Stomach (tissue), 19 donors: ENCODE measurements at places on chromosomes 16 and 17. TPM values are rescaled to one million over a fixed set of nuclear protein-coding genes. Genes with fewer than 3 reads are reported as not detected.

Gene PARD6A
- total RNA-seq = 18.8 TPM

Gene PLEKHG4
- total RNA-seq = 2.3 TPM

Gene RNU2-1
- total RNA-seq = not detected

Gene MPP2
- total RNA-seq = 0.43 TPM

Gene SEPTIN1
- total RNA-seq = 5.3 TPM

Gene ADORA2B
- total RNA-seq = 3.5 TPM

Gene SOX15
- 1.7 TPM for total RNA-seq

Gene TBC1D3B
- total RNA-seq = not detected

- no peak for DNase-seq
Observed at GRCh38 chr17:19426631-19427030, 15.6 kb downstream of the RNF112 start.

- peak; percentile 70 for DNase-seq
Observed at GRCh38 chr17:45640141-45640850, 143.8 kb upstream of the CRHR1 start.

GRCh38 chr17:39563476-39563875 lies 44.2 kb downstream of the NEUROD2 start:
- no peak for DNase-seq

DNA sequence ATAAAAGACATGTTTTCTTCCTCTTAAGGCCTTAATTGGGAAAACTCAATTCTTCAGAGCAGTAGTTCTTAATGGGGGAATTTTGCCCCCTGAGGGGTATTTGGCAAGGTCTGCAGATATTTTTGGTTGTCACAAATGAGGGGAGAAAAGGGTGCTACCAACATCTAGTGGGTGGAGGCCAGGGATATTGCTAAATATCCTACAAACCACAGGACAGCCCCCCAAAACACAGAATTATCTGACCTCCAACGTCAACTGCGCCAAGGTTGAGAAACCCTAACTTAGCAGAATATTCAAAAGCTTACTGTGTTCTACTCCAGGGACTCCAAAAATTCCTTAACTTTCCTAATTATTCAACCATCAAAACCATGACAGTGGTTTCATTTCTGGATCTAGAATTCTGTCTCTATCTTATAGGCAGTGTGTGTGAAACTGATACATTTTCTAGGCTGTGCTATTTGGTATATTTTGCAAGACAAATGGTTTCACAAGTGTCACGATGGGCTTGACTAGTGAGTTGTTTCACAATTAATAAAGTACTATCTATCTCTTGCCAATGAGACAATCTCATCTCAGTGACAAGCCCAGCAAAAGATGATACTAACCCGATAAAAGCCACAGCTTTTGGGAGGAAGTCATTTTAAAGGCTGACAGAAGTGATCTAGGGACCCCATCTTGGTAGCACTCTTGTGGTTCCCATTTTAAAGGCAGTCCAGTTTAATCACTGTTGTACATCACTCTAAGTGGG lies 14.7 kb downstream of the TXNDC11 start:
- DNase-seq = no peak

- no peak for DNase-seq
Observed at GRCh38 chr16:24909856-24910255, 64.1 kb downstream of the SLC5A11 start.

DNA sequence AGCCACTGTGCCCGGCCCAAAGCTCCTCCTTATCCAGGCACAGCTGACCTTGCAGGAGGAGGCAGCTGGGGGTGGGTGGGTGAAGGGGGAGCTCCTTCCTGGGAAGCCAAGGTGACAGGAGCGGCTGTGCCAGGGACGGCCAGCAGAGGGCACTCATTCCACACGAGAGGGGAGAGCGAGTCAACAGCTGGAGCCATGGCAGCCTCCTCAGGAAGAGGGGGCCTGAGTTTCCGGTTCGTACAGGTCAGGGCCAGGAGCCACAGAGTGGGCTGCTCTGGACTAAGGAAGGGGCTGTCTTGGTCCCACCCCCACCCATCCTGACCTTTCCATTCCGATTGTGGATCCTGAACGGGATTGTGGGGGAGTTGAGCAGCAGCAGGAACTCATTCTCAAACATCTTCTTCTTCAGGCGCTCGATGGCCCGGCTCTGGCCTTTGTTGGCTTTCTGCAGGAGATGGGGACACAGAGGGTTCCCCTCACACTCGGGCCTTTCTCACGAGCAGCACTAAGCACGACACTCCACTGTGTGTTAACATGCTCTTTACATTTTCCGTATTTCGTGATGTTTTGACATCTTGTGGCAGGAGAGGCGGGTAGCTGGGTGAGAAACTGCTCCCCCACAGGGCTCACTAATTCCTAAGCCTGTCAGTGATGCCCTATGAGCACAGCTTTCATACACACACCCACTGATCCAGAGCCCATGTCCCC lies 61.6 kb downstream of the TIMM22 start:
- peak; percentile 71 for DNase-seq

- no peak for DNase-seq
Observed at GRCh38 chr17:39714234-39714633, 14.4 kb downstream of the ERBB2 start.

DNA sequence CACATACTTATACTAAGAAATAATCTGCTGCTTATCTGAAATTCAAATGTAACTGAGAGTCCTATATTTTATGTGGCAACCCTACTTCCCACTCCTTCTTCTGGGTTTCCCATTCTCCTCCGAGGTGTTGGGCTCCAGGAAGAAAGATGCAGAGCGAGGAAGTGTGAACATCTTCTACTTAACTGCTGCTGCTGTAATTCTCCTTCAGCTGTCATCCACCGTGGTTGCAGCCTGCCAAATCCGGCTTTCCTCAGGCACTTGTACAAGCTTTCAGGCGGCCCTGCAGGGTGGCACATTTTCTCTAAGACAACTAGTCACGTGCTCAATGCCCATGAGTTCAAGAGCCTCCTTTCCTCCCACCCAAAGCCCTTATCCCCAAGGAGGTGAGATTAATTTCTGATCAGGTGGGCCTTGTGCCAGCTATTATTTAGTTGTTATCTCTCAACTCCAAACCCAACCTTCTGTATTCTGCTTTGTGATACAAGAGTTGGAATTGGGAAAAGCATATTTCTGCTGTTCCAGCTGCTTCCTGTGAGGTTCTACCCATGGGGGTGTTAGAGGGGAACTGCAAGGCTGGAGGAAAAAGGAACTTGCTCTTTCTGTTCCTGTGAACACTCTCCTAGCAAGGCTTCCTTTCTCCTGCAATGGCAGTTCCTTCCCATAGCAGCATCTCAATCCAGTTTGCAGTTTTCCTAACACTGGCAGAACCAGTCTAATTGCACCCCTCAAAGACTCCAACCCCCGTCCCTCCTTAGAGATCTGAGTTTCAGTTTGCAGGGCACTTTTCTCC lies 67.6 kb upstream of the RBBP6 start:
- no peak for DNase-seq

- no peak for DNase-seq
Observed at GRCh38 chr16:7437843-7438242, 105.2 kb downstream of the RBFOX1 start.

DNA sequence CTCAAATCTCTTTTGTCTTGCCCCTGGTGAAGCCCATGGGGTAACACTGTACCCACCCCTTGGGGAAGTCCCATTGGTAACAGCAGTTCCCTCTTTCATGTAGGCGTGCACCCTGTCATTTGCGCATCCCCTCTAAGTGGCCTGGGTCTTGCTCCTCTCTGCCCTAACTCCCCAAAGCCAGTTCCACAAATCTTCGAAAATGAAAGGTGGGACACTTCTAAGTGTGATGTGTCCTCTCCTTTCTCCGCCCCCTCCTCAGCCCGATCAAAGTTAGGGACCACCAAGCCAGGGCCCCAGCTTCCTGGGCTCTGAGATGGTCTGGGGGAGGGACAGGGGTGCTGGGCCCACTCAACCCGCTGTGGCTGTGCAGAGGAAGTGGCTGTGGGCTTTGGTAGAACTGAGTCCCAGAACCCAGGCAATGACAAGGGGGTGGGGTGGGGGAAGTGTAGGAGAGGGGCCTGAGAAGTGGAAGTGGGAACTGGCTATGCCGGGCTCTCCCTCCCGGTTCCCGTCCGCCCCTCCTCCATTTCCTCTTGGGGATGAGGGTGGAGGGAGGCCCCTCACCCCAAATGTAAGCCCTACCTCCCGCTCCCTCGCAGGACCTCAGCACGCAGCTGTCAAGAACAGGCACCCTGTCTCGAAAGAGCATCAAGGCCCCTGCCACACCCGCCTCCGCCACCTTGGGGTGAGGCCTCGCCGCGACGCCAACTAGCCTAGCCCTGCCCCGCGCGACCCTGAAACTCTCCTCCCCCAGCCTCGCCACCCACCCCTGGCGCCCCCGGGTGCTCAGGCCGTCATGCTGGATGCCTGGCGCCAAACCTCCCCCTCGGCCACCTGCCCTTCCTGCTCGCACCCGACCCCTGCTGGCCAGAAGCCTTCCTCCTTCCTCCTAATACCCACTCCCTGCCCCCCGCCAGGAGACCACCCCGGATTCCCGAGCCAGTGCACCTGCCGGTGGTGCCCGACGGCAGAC lies 8.7 kb downstream of the ABI3 start:
- DNase-seq = peak; percentile 30

DNA sequence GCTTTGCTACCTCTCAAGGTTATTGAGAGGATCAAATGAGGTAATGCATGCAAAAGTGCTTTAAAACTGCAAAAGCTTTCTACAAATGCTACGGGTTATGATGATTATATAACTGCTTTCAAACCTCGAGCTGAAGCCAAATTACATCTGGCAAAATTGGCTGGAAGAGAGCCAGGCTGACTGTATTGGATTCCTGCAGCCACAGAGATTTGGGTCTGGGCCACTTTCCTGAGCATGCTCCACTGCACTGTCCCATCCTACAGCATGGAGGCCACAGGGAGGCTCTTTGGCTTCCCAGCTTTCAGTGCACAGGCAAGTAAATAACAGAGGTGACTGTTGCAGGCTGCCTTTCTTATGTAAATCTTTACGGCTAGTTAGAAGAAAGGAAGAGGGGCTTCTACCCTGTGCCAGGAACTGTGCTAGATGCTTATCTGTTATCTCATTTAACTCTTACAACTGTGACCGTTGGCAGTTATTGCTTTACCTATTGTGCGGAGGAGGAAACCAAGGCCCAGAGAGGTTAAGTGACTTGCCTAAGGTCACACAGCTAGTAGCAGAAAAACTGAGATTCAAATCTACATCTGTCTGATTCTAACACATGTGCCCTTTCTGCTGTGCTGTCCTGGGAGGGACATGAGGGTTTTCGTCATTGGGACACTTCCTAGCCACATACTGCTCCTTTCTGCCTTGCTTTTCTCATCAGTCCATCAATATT lies 121.8 kb downstream of the SPACA3 start:
- DNase-seq = no peak

DNA sequence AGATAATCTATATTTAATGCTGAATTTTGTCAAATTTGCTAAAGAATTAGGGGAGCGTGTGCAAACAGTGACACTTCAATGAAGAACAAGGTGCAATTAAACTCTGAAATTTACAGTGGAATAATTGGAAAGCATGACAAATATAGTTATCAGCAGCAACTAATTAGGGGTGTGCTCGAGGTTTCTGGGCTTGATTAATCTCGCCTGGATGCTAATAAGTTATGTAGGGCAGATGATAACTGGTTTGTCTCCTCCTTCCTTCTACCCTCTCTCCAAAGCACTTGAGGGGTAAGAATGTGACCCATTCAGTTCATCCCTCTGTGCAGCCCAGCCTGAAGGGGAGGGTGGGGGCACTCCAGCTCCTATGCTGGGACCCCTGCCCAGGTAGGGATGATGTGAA lies 21.9 kb downstream of the MRM1 start:
- no peak for DNase-seq

DNA sequence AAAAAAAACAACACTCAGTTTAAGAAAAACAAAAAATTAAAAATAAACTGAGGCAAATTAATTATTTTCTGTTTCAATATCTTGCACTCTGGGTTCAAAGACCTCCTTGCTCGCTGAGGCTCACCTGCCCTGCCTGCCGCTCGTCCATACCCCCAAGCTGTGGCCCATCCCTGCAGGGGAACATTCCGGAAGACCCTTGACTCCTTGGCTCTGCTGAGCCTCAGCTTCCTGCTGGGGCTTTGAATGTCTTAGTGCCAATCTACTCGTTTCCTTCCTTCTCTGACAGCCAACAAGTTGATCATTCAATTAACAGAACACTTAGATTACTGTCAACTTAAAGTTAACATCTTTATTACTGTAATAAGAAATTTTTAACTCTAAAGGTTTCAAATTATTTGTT lies 24.3 kb downstream of the G6PC1 start:
- DNase-seq = no peak

DNA sequence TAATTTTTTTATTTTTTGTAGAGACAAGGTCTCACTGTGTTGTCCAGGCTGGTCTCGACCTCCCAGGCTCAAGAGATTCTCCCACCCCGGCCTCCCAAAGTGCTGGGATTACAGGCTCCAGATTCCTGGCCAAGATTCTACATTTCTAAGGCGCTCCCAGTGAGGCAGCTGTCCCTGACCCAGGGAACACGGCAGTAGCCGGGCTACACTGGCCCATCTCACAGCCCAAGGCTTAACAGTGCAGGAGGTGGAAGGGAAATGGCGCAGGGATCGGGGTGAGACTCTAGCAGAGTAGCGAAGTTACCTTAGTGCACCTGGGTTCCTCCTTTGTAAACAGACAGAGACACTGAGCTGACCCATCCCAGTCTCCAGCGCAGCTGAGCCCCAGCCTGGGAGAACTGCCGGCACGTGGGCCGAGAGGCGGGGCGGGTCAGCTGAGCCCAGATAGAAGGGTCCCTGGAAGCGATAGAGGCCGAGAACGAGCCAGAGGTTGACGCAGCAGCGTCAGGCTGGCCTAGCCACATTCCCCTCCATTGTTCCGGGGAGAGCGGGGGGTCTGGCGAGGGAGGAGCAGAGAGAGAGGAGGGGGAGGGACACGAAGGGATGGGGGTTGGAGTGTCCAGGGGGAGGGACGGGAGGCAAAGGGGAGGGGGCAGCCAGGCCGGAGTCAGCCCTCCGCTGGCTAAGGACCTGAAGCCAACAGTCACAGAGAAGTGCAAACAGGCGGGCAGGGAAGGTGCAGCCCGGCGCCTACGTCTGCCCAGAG lies 2.5 kb downstream of the CARHSP1 start:
- DNase-seq = peak; percentile 49

GRCh38 chr16:77647726-77648125 lies 74.6 kb upstream of the NUDT7 start:
- DNase-seq = no peak

DNA sequence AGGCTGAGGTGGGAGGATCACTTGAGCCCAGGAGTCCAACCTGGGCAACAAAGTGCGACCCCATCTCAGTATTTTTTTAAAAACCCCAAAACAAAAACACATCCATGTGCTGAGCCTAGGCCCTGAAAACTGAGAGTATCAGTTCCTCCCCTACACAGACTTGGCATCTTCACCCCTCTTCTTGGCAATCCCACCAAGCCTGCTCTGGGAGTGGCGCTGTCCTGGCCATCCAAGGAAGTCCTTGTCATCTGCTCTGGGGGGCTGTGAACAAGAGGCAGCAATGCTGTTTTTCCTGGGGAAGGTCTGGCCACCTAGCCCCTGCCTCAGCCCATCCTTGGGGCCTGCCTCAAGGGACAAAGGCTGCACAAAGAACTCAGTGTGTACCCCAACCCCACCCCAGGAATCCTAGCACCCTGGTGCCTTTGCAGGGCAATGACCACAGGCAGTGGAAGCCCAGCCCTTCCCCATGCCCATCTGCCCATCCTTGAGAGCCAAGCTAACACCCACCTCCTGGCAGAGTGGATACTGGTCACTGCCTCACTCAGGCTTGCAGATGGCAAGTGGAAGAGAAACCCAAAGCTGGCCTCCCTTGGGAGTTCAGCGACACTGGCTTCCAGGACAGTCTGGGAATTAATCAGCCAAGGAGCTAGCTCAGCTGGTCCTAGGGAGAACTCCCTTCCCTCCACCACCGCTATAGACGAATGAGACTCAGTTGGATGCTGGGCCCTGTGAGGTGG lies 14.8 kb upstream of the GFOD2 start:
- no peak for DNase-seq
